ENCODE measurements at places on chromosomes 12 and 14. TPM values are rescaled to one million over a fixed set of nuclear protein-coding genes. Genes with fewer than 3 reads are reported as not detected.

Gene SLC24A4
- not detected for total RNA-seq

Gene RNASE4
- total RNA-seq = 35.9 TPM

Gene APOF
- not detected for total RNA-seq

Gene LIN7A
- total RNA-seq = 1.0 TPM

Gene CDKN1B
- total RNA-seq = 27.9 TPM

Gene PDE3A
- 0.43 TPM for total RNA-seq

Gene DHRS4
- total RNA-seq = 23.0 TPM

Gene DGKA
- 67.7 TPM for total RNA-seq

Gene PRH1
- total RNA-seq = 7.3 TPM
